ENCODE measurements at places on chromosomes 5 and 9.

GRCh38 chr9:27801545-27801944 is 228.3 kb upstream of the C9orf72 start:
- no peak for DNase-seq

- no peak for DNase-seq
These were observed 13.9 kb upstream of the ADGRD2 start for GRCh38 chr9:124436320-124436719.

GRCh38 chr9:4174546-4175175 is 125.2 kb downstream of the GLIS3 start:
- no peak for DNase-seq

DNA sequence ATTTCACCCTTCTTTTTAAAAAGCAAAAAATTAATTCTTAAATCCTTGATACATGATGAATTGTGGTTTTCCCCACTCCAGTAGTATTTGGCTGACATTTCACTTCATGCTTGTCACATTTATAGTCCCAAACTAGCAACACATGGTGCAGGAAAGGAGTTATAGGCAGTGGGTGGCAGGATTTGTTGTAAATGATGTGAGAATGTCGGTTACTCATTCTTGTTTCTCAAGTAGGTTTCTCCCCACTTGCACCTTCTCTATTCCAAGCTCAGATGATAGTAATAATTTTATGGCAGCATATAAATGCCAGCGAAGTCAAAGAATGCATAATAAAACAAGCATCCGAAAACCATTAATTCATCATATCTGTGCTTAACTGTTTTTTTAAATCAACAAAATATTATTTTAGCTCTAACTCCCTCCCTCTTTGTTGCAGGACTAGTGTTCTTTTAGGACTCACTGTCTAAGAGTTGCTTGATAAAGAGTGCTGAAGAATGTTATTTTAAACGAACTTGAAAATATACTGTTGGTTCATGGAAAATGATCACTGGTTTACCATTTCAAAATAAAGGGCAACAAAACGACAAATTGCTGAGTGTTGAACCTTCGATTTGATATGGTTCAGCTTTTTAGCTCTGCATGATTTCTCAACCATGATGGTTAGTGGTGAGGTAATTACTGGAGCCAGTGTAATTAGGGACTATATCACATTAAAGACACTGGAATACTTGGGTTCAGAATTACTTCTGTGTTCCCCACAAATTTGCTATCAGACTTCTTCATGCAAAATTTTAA is 88.1 kb upstream of the ADAMTSL1 start:
- peak; percentile 18 for DNase-seq

GRCh38 chr5:121698690-121699089 is 153.0 kb upstream of the FTMT start:
- DNase-seq = no peak

- DNase-seq = no peak
These were observed 18.7 kb upstream of the ROPN1L start for GRCh38 chr5:10423022-10423421.

DNA sequence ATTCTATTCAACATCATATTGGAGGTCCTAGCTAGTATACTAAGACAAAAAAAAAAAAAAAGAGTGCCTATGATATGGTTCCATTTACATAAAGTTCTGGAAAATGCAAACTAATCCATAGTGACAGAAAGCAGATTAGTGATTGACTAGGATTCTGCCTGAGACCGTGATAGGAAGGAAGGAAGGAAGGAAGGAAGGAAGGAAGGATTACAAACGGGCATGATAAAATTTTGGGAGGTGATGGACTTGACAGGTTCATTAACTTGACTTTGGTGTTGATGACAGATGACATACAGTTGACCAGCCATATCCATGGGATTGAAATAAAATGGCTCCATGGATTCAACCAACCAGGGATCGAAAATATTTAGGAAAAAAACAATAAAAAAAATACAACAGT is 79.1 kb upstream of the MAN2A1 start:
- no peak for DNase-seq

GRCh38 chr9:94761481-94761880 is 35.0 kb downstream of the AOPEP start:
- DNase-seq = peak; percentile 43

GRCh38 chr5:126137891-126138280 is 285.3 kb upstream of the GRAMD2B start:
- no peak for DNase-seq

- DNase-seq = no peak
These were observed 99.3 kb upstream of the EFNA5 start for GRCh38 chr5:107770051-107770450.

Measured in ELR (cell line).